ENCODE measurements at places on chromosomes 2 and 18.

DNA sequence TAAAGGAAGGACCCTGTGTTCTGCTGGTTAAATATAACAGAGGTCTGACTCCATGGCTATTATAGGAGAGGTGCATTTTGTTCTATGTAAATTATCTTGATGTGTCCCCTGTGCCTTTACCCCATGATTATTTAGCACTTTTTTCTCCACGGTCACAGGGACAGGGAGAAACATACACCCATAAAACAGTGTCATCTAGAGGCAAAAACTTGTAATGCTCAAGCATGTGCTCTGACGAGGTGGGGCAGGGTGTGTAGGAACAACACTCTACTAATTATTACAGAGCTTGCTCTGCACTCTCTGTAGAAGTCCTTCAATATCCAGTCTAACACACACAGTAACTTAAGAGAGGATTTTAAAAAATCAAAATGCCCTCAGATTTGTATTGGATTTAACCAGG, 187.9 kb downstream of the NEDD4L start:
- no peak for DNase-seq

DNA sequence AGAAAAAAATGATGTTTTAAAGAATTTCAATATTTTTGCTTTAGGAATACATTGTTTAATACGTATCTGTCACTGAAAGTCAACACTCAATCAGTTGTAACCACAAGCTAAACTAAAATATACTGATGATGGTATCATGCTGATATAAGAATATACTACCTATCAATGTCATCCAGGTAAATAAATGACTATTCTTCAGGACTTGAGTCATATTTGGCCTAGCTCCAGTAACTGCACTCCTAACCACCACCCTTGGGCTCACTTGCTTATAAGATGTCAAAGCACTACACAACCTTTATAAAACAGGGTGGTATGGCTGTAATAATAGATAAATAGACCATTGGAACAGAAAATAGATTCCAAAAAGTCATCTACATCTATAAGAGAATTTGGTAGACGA, 48.8 kb downstream of the RND3 start:
- no peak for DNase-seq

GRCh38 chr2:223418604-223419199, 183.5 kb downstream of the SCG2 start:
- no peak for DNase-seq

- DNase-seq = no peak
These were observed 102.9 kb downstream of the PRKCE start for GRCh38 chr2:45754131-45755010.

DNA sequence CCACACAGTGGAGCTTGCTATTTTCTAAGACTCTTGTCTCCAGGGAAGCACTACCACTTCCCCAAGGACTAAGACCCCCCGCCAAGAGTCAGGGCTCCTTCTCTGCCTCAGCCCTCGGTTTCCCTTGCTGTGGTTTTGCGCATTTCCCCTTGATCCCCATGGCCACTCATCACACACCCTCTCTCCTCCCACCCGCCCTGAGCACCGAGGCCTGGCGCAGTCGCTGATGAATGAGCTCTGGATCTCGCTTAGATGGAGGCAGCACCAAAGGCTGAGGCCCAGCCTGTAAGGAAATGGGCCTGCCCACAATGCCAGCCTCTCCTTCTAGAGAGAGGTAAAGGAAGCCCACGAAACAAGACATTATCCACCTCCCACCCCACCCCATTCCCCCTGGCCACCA, 96.9 kb downstream of the TNS1 start:
- DNase-seq = no peak

GRCh38 chr18:2894841-2895370, 48.1 kb downstream of the EMILIN2 start:
- DNase-seq = peak; percentile 57

GRCh38 chr2:17035010-17035409, 369.4 kb upstream of the CYRIA start:
- DNase-seq = no peak

DNA sequence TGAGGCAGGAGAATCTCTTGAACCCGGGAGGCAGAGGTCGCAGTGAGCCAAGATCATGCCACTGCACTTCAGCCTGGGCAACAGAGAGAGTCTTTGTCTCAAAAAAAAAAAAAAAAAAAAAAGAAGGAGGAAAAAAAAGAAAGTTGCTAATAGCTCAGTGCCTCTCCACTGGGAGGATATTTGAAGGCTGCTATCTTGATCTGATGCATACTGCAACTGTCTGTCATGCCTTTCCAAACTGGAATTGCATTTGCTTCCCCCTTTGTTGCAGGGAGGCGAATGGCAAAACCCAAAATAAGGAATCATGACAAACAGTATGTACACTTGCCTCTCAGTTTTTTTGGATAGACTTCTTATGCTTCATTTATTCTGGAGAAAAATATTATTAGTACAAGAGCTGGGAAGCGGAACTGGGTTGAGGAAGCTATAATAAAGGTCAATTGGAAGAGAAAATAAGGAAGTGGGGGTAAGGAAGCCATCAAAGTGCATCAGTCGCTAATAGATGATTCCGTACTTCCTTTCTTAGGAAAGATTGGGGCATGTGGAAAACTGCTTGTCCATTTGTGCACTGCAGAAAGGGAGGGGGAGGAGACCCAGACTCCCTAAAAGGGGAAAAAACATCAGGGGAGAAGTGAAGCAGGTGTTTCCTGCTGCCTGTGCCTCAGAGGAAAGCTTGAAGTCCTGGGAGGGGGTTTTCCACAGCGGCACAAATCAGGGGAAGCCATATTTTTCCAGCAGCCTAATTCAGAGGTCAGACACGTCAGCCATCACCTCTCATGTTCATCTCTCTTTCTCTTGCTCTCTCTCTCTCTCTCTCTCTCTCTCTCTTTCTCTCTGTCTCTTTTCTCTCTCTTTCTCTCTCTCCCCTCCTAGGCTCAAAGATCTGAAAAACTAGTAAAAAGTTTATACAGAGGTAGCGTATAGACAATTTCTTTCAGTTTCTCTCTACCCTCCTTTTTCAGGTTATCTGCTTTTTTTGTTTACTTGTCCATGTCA, 301.4 kb upstream of the TNP1 start:
- no peak for DNase-seq

DNA sequence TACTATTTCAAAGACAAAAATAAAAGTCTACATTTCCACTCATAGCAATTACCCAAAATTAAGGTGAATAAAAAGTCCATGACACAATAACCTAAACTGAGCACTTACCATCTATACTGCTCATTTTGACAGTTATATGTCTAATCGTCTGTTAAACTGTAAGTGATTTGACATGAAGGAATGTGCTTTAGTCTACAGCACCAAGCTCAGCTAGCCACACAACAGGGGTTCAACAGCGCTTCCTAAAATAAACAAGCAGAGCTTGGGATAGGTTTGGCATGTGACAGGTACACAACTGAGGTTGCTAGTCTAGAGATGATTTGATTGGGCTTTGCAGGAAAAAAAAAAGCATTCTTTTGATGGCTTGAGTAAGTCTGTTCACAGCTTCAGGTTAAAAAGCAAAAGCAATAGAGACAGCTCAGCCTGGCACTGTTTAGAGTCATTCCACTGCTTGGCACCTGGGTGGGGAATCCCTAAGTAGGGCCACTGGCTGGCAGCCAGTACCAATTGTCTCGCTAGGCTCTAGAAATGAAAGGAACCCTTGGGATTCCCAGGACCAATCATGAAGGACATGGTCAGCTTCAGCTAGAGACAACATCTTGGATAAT, 78.6 kb downstream of the BARD1 start:
- no peak for DNase-seq

DNA sequence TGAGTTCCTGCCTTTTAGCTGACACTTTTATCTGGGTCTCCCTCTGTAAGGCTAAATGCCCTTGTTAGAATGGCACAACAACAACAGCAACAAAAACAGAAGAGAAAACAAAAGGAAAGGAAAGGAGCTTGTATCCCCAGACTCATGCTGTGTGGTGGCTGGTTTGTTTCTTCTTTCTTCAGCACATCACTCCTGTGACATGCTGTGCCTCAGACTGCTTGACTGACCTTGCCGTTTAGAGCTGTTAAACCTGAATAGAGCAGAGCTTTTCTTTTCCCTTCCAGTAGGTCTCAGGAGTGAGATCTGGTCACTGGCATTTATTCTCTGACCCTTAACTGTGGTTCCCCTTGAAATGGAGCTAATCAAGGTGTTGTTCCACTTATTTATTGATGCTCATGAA, 18.9 kb downstream of the GALNT13 start:
- no peak for DNase-seq

GRCh38 chr2:239531456-239532241, 130.8 kb upstream of the HDAC4 start:
- DNase-seq = no peak

GRCh38 chr2:232521959-232522622, 1.9 kb downstream of the PRSS56 start:
- no peak for DNase-seq

DNA sequence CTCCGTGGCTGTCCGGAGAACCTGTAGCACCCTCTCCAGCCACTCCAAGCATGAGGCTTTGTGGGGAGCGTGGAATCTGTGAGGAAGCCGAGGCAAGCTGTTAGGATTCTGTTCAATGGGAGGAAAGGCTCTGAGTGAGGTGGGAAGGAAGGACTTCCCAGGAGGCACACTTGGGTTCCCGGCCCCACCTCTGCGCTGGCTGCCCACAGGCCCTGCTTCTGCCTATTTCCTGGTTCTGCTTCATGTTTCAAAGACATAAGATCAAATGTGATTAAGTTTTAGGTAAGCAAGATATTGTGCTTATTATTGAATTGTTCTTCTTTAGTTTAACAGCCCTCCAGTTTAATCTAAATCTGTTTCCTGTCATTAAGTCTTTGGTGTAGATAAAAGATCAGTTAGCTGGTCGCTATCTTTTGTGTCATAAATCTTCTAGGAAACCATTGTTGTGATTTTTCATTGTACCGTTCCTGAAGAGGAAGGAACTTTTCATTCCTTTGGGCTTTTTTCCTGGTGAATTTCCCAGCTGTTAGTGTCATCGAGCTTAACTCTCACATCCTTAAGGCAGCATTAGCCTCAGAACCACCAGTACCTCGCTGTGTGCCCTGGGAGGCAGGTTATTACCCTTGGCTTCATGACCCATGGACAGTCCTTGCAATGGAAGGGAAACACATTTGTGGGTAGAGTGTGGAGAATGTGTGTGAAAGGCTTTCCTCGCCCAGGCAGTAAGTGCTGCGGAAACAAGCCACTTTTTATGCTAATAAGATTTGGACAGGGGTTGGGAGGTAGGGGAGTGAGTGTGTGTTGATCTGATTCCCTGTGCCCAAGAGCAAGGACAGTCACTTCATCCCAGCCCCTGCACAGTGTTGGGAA, 61.9 kb upstream of the ALPP start:
- DNase-seq = no peak

DNA sequence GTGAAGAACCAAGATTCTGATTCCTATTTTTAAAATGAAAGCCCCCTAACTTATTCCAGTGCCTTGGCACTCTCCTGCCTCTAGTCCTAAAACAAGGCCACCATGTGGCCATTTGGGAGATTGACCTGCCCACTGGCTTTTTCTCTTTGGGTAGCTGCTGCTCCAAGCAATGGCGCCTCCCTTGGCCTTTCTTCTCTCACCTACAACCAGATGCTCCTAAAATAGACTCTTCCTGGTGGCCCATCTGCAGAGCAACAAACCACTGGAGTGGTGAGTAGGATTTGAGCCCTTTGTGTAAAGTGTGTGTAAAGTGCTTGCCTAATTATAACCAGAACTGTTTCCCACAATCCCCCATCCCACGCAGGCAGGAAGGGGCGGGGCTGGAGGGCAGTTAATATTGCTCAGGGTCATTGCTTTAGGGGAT, 114.2 kb downstream of the FHOD3 start:
- DNase-seq = peak; percentile 27

- DNase-seq = no peak
These were observed 10.3 kb downstream of the ZC3H15 start for GRCh38 chr2:186496401-186496800.

DNA sequence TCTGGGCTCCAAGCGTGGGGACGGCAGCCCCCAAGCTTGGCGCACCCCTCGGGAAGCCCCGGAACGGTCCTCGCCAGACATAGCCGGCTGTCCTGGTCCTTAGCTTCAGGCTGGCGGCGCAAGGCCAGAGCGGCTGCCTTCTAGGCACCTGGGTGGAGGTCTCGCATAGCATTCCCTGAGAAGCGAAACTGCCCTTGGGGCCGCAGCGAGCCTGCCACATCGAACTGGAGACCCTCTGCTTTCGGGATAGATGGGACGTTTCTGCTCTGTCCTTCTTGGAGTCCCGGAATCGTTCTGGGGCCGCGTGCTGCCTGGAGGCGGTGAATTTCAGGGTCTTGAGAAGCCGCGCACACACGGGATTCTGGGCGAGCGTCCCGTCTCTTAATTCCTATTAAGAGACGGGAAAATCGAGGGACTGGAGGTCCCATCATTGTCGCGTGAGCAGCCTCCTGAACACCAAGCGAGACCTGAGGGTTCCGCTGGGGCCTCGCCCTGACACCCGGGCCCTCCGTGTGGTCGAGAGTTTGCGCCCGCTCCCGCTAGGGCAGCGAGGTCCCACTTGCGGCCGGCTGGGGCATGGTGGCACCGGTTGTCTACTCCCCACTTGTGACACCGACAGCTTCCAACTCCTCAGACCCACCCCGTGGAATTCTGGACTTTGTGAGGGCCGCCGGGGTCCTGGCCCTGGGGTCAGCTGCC, 9.7 kb upstream of the EN1 start:
- DNase-seq = no peak

DNA sequence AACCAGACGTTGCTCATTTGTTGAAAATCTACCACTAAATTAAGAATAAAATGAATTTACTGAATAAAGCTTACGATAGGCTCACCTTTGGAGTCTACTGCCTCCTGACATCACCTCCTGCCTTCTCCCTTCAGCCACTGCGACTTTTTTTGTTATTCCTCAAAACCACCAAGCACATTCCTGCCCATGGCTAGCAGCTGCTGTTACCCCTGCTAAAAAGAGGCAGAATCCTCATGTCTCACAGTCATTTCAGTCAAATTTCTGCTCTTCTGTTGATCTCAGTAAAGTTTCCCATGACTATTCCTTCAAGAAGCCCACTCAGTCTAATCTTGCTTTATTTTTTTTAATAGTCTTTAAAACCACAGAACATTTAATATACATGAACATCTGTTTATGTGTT, 40.8 kb upstream of the ANKRD62 start:
- no peak for DNase-seq

GRCh38 chr2:137837830-137838229, 126.4 kb upstream of the HNMT start:
- DNase-seq = no peak

- no peak for DNase-seq
These were observed 41.5 kb downstream of the SRSF7 start for GRCh38 chr2:38709567-38710194.

GRCh38 chr18:2111456-2111855, 459.8 kb downstream of the METTL4 start:
- no peak for DNase-seq
